ENCODE measurements at places on chromosomes 3 and 15. TPM values are rescaled to one million over a fixed set of nuclear protein-coding genes. Genes with fewer than 3 reads are reported as not detected.

IGSF11 gene
- not detected for total RNA-seq

MRAS gene
- total RNA-seq = not detected

PPP2R3A gene
- total RNA-seq = 0.09 TPM

CRBN gene
- 40.6 TPM for total RNA-seq

HHATL gene
- total RNA-seq = not detected

DNA sequence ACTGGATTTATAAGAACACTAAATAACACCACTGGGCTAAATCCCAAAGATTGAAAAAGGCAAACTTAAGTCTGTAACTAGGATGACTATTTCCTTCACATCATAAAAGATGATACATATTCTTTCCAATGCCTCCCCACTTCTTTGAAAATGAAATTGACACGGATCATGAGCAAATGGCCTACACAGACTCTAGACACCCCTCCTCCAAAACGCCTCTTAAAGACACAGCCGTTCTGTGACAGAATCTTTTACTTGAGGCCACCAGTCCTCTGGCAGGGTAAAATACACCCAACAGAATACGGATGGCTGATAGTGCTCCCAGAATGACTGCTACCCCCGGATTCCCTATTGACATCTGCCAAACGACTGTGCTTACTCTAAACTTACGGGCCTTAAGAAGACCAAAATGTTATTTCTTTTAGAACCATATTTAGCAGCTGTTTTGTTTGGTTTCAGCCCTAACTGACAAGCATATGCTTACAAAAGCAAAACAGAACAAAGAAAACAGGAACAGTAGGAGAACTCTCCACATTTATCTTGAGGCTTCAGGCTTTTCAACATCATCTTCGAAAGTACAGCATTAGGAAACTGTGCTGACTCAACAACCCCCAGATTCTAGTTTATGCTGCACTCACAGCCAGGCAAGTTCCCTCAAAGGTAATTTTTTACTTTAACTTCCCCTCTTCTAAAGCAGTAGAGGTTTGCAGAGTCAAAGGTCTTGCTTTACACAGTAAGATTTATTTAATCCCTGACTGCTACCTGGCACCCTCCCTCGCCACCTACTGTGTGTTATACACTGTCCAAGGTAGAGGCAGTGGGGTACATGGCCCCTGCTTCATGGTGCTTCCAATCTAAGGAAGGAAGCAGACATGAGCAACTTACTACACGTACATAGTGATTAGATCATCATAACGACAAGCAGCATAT is 84.3 kb downstream of the TNIK start:
- no peak for DNase-seq

DNA sequence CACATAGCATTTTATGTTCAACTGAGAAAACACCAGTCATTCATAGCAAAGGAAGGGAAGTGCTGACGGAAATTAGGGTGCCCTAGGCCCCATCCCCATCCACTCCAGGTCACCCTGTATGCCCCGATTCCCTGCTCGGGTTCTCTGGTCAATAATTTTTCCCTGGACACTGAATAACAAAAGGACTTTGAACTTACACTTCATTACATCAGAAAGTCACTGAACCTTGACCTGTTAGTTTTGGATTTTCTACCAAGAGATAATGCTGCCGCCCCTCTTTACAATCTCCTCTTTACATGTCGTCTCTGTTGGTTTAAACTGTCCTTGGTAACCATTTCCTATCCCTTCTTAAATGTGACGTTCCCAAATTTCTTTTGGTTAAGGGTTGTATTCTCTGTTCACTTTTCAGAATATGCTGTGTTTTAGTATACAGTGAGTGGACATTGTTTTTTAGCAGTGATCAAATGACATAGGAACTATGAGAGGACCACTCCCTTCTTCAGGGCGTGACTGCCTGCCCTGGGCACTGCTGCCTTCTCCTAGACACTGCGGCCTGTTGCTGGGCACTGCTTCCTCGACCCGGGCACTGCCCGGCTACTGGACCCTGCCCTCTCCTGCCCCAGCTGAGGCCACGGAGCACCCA is 13.6 kb upstream of the AHSG start:
- no peak for DNase-seq

GRCh38 chr3:194032828-194033435 is 103.0 kb upstream of the HES1 start:
- DNase-seq = no peak

DNA sequence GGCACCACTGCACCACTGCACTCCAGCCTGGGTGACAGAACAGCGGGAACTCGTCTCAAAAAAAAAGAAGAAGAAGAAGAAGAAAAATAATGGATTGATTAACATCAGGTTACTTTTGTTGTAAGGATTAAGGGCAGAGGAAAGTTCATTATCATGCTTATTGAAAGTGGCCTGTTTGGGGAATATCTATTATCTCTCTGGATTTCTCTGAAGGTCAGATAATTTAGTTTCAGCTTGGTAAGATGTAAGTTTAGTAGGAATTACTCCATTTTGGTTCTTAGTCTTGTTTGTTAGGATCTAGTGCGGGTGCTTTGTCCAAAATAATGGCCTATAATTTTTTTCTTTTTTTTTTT is 2.5 kb upstream of the MTMR14 start:
- no peak for DNase-seq

All from activated T-helper 2 cell treated with anti-CD3 and anti-CD28 coated beads, Interferon-gamma antibody, Interleukin-2, Interleukin-4, amounts not matched to agents 10 μg/mL and 5 μg/mL and 100 μg/mL, durations not matched to agents 14 hours and 24 hours and 36 hours (primary cell).